ENCODE measurements at places on chromosomes 13 and 19.

- DNase-seq, result peak; percentile 61
Observed at GRCh38 chr13:40388617-40389016, 277.8 kb downstream of the FOXO1 start.

- no peak for DNase-seq
Observed at GRCh38 chr13:45101327-45102018, 18.8 kb upstream of the GTF2F2 start.

DNA sequence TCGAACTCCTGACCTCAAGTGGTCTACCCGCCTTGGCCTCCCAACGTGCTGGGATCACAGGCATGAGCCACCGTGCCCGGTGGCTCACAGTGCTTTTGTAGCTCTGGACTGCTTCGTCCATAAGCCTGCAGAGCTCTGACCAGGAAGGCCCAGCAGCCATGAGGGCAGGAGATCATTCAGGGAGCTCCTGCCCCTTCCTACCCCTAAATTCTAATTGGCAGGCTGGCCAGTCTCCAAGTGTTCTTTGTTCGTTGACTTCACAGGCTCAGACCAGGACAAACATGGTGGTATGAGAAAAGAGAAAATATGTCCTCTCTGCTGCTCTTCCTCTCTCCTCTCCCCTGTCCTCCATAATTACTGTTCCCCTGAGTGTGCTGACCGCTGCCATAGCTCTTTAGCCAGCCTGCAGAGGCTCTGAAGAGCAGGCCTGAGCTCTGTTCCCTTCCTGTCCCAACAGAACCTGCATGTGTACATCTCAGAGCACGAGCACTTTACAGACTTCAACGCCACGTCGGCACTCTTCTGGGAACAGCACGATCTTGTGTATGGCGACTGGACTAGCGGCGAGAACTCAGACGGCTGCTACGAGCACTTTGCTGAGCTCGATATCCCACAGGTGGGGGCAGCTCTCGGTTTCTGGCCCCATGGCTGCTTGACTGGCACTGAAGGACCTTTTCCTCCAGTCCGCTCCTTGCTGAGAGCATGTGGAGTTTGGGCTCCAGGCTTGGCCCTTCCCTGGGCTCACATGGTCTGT, 19.0 kb downstream of the CLPTM1 start:
- DNase-seq, result no peak

GRCh38 chr13:73547239-73547638, 488.4 kb downstream of the KLF5 start:
- DNase-seq, result no peak

- DNase-seq, result no peak
Observed at GRCh38 chr13:48224701-48225100, 8.3 kb upstream of the ITM2B start.

DNA sequence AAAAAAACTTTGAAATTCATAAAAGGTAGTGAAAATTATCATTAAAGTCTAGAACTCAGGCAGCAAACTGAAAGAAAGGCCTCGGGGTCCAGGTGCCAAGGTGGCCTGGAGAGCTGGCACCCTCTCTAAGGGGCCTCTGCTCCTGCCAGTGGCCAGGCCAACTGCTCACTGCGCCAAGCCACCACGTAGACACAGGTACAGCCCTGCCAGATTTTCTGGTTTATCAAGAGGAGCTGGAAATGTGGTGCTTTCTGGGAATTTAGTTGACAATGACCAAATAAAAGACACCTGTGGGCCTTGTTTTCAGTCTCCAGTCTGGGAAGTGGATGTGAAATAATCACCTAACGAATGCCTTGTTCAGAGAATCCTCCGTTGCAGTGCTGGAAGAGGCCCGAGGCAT, 22.8 kb downstream of the ZNF574 start:
- DNase-seq, result no peak

- no peak for DNase-seq
Observed at GRCh38 chr19:47514151-47514868, 553 bp downstream of the NAPA start.

- no peak for DNase-seq
Observed at GRCh38 chr13:89343165-89343564, 1672.0 kb downstream of the SLITRK5 start.

GRCh38 chr13:50449465-50449864, 394.0 kb downstream of the DLEU7 start:
- DNase-seq, result no peak
